Activated CD4-positive, alpha-beta T cell treated with anti-CD3 and anti-CD28 coated beads for 36 hours (primary cell): ENCODE measurements at places on chromosomes 3 and 15. TPM values are rescaled to one million over a fixed set of nuclear protein-coding genes. Genes with fewer than 3 reads are reported as not detected.

- DNase-seq = no peak
Observed at GRCh38 chr3:64291345-64291744, 66.1 kb upstream of the PRICKLE2 start.

GRCh38 chr3:187734841-187735240 lies 10.4 kb downstream of the BCL6 start:
- DNase-seq = no peak

SI gene
- not detected for total RNA-seq

DNA sequence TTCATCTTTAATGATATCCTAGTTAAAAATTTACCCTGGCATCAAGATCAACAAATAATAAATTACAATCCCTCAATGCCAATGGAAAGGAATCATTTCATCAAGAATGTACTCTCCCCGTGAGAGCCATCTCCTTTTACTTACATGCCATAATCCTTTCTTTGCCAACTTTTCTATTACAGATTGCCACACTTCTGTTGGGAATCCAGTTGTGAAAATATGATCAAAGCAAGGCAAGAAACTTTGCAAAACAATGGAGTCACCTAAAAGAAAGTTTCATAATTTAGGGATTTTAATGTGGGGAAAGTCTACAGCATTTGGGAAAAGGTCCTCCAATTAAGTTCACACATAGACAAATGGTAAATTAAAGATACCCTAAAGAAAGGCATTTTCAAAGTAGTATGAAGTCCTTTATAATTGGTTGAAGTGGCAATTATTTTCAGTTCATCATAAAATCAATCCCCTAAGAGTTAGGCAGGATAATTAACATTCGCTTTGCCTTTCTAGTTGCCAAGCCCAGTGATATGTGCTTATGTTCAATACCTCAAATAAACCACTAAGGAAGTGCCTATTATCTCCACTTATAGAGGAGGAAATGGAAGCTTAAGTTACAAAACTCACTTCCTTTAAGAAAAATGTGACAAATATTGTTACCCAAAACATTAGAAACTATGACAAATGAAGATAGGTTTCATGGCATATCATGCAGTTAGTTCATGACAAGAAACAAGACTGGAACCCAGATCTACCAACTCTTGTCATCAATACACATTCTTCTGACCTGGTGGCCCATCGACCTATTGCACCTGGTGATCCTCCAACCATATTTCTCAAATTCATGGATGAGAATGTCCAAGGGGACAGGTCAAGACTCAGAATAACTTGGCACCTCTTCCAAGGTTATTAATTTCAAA lies 49.1 kb downstream of the TRANK1 start:
- DNase-seq = no peak

SERINC4 gene
- 0.42 TPM for total RNA-seq

GAP43 gene
- total RNA-seq = not detected

- DNase-seq = no peak
Observed at GRCh38 chr15:77225088-77225487, 154.2 kb upstream of the TSPAN3 start.

ROPN1 gene
- not detected for total RNA-seq

DNA sequence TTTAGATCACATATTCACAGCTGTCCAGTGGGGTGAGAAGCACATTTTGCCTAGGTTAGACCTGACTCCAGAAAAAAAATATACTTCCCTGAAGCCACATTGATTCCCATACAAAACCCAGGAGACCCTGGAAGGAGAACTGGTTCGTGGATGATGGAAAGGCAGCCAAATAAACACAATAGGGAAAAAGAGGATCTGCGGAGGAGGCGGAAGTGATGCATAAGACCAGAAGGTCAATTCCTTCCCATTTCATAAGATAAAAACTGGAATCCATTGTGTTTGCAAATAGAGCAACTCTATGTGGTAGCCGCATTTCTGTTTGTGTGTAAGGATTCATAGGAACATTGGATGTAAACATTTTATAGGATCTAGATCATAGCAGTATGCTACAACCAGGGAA lies 781.9 kb upstream of the GRM7 start:
- no peak for DNase-seq

KCNMB3 gene
- total RNA-seq = 0.23 TPM

DNA sequence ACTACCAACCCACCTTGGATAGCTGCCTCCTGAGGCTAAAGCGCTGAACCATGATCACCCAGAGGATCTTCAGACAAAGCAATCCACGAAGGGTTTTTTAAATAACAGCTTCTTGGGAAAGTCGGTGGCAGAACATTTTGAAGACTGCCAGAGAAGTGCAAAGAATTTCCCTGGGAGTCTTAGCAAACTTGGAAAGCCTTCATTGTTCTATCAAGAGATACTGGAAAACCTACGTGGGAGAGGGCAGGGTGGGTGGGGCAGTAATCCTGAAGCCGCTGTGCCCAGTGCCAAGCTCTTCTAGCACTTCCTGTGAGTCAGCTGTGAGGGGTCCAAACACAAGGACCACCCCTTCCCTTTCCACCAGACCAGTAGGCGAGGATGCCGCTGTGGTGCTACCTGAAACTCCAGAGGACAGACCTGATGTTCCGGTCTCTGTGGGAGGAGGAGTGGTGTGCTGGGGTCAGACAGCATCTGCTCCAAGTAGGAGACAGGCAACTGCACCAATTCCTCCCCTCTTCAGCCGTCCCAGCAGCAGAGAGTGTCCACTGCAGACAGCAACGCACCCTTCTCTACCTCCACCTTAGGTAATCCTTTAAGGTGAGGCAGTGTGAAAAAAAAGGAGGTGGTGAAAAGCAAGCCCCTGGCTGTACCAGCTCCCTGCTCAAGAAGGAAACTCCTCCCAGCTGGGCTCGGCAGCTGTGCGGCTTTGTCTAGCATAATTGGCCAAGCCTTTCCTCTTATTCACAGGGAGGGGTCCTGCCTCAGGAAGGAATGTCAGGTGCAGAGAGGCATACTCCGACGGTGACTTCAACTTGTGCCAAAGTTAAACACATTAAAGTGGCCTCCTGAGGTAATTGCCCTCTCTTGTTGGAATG lies 99.0 kb downstream of the TMCC1 start:
- DNase-seq = peak; percentile 22

NR2E3 gene
- not detected for total RNA-seq

GRCh38 chr15:83538682-83539081 lies 91.5 kb downstream of the SH3GL3 start:
- DNase-seq = no peak

DNA sequence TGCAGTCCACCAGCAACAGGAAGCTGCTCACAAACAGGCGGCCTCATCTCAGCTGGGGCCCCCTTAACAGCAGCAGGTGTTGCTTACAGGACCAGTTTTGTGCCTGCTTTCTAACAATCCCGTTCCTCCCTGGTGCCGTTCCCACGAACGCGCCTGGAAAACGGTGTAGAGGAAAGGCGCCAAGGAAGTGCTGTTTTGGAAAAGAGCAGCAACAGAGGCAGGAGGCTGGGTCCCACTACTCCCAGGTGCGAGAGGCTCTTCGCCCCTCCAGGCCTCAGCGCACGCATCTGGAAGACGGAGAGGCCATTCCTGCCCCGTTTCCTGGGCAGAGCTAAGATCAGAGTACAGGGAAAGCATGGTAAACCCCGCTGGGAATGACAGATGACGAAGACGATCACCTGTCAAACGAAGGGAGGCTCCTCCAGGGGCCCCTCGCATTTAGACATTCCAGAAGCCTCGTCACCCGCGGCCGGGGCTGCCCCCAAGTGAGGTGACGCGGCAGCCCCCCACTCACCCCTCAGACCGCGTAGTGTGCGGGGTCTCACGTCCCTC lies 603 bp downstream of the SCAPER start:
- DNase-seq = peak; percentile 42

DNA sequence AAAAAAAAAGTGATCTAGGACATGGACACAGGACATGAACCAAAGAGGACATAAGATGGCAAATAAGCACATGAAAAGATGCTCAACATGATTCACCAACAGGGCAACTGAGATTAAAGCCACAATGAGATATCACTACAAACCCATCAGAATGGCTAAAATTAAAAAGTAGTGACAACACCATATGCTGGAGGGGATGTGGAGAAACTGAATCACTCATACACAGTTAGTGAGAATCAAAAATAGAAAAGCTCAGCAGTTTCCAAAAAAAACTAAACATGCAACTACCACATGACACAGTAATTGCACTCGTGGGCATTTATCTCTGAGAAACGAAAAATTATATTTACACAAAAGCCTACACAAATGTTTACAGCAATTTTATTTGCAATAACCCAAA lies 27.9 kb upstream of the ACKR4 start:
- no peak for DNase-seq

HRG gene
- total RNA-seq = not detected

GOLGA8N gene
- 2.2 TPM for total RNA-seq

DNA sequence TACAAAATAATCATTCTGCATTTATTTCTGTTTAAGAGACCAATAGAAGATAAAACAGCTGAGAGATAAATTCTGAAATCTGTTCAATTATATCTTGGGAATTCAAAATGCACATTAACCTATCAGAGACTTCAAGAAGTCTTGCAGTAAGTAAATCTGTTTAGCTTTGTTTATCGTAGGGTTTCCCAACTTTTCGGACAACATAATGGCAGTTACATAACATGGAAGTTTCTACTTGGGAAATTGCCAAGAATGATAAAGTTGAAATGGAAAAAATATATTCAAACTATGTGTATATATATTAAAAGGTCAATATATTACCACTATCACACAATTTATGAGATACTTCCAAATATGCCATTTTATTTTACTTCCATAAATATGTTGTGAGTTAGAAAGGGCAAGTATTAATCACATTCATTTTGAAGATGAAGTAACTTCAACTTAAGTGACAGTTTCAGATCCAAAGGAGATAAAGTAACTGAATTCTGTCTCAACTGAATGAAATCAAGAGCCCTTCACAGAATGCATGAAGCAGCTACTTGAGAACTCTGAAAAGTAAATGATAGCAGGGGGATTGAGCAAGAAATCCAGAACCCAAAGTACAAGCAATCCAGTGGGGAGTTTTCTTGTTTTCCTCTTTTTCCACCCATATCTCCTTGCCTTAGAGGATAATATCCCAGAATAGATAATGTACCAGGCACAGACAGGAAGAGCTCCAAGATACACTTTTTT lies 108.8 kb downstream of the PLOD2 start:
- no peak for DNase-seq

DNA sequence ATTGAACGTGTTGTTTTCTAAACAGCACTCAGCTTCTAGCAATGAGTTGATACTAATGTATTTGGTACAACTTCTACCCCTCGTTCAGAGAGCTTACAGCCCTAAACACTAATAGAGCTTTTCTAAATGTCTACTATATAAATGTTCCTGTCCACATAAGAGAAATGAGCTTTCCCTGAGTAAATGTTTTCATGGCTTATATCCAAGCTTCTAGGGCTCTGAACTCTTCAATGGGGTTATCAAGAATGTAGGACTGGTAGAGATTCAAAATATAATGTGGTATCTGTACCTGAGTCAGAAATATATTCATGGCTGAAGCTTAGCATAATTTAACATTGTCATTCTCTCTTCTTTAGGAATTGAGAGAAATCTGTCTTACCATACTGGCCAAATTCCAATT lies 73.4 kb downstream of the SERPINI1 start:
- DNase-seq = no peak

DNA sequence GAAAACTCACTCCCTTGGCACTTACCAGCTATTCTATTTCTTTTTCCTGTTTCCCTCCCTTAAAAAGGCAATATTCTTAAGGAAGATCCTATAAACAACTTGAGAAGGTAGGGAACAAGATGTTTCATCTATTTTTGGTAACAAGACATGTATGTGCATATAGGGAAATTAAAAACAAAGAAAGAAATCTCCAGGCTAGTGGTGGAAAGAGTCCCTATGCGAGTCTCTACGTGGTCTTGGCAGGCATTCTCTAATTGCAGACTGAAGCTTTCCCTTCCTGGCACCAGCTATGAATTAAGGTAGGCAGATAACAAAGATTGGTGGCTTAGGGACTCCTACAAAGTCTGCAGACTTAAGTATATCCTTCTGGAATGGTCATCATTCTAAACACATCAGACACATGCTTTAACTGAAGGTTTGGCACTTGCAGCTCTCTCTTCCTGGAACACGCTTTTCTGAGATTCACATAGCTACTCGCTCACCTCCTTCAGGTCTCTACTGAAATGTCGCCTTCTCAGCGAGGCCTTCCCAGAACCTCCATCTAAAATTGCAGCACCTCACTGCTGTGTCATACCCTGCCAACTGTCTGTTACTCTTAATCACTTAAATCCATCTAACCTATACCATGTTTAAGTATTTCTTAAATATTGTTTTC lies 336.0 kb downstream of the VGLL3 start:
- DNase-seq = no peak

- DNase-seq = peak; percentile 39
Observed at GRCh38 chr15:81295486-81296121, 28.3 kb downstream of the STARD5 start.

DNA sequence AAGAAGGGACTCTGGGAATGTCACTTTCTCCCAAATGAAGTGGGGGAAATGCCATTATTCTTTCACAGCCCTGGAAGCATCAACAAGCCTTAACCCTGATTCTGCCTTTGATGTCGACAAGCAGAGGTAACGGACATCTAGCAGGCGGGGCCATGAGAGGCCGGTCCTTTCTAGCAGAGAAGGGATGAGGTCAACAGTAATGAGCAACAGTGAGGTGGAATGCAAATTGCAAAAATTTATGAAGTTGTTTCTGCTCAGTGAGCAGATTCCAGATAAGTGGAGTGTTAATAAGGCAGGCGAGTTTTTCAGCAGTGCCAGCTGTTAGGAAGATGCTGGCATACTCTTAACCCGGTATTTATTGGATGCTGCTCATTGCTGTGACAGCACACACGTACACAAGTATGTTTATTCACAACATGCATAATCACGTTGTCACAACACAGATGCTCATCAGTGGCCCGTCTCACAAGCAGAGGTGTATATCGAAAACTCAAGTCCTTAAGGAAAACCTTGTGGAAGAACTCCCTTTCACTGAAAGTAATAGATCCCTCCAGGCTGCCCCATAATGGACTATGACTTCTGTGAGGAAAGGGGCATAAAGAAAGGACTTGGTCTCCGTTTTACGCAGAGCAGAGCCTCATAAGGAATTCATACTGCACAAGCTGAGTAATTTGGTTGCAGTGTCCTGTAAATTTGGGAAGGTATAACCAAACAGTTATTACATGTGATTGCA lies 329.0 kb downstream of the IGSF11 start:
- no peak for DNase-seq

NPRL2 gene
- 43.0 TPM for total RNA-seq

TM4SF1 gene
- total RNA-seq = not detected

- DNase-seq = no peak
Observed at GRCh38 chr15:26842391-26842790, 24.5 kb upstream of the GABRA5 start.

PLS1 gene
- total RNA-seq = 5.4 TPM

- peak; percentile 49 for DNase-seq
Observed at GRCh38 chr3:40317061-40317855, 7.8 kb downstream of the EIF1B start.

- no peak for DNase-seq
Observed at GRCh38 chr3:127734754-127735473, 62.2 kb downstream of the ABTB1 start.

DNA sequence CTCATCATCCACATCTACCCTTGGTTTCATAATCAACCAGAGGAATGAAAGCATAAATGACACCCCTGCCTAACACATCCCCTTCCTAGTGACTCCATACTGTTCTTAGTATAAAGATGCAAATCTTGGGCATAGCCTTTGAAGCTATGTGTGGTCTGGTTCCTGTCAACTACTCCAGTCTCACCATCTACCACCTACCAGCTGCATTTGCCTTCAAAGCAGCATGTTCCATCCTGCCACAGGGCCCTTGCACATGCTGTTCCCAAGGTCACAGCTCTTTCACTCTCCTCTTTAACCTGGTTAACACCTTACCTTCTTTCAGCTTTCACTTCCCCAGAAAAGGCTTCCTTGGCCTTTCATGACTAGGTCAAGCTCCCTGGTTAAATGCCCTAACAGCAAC lies 62.3 kb upstream of the ARHGEF3 start:
- peak; percentile 76 for DNase-seq

VGLL3 gene
- not detected for total RNA-seq

PARP15 gene
- total RNA-seq = 7.8 TPM

SMCO1 gene
- total RNA-seq = not detected
